ENCODE measurements at places on chromosomes 3 and 15. TPM values are rescaled to one million over a fixed set of nuclear protein-coding genes. Genes with fewer than 3 reads are reported as not detected.

- no peak for DNase-seq
These were observed 62.8 kb upstream of the DCLK3 start for GRCh38 chr3:36827133-36827532.

DNA sequence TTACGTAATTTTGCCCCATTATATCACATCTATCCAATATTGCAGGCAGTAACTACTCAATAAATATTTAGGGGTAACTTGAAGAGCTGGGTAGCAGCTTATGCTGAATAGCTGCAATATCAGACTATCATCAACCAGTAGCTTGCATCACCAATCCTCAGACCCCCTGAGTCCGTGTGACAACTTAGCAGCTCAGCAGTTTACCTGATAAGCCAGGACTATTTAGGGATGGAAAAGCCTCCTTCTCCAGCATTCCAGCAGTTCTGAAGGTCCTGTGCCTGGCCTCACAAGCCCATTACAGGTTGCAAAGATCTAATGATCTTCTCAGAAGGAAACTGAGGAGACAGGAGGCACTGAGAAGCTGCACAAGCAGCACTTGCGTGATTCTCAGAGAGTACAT lies 32.9 kb downstream of the RORA start:
- DNase-seq, result no peak

- no peak for DNase-seq
These were observed 14.9 kb upstream of the CRABP1 start for GRCh38 chr15:78325092-78325843.

DNA sequence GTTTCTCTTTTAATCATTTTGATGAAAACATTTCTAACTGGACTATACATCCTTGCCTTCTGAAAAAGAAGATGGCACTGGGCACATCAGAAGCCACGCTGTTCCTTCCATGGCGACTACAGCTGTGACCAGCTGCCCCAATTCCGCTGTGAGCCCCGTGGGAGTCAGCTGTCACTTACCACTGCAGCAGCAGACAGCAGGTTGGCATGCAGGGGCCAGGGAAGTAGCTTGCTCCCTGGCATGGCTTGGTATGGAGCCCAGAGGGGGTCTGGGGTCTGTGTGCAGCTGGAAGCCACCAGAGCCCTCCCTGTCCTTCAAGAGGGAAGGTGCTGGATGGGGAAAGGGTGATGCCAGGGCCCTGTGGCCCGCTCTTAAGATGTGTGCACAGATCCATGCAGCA lies 4.5 kb upstream of the ZXDC start:
- DNase-seq, result no peak

- no peak for DNase-seq
These were observed 6.8 kb upstream of the MFSD1 start for GRCh38 chr3:158794936-158795518.

DNA sequence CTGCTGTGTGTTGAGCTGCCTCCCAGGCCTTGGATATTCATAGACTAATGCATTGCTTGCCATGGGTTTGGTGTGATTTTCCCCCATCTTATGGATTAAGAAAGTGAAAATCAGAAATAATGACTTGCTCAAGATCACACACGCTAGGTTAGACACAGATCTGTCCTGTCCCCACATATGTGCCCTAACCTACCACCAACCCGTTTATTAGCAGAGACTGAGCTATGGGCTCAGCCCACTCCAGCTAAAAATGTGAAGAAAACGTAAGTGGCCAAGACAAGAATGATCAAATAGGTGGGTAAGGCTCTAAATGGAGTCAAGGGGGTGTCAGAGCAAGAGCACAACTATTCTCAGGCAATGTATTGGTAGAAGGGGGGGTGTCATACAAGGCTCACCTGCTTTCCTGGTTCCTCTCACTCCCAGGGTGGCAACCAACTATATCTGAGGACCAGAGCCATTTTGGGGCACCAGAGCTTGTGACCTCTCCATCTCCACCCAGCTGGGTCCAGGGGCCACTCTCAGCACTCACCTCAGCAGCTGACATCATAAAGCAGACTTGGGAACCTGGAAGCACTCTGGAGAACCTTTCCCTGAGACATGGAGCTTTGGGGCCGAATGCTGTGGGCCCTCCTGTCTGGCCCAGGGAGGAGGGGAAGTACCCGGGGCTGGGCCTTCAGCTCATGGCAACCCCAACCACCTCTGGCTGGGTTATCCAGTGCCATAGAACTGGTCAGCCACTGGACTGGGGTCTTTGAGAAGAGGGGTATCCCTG lies 1.4 kb downstream of the HEMK1 start:
- DNase-seq, result no peak

GRCh38 chr15:88397506-88397905 lies 69.7 kb downstream of the MRPL46 start:
- DNase-seq, result no peak

CCDC174 gene
- total RNA-seq, result 40.6 TPM

- DNase-seq, result no peak
These were observed 73.6 kb downstream of the TFG start for GRCh38 chr3:100782906-100783305.

- DNase-seq, result no peak
These were observed 31.8 kb downstream of the TTC14 start for GRCh38 chr3:180633722-180634121.

DNA sequence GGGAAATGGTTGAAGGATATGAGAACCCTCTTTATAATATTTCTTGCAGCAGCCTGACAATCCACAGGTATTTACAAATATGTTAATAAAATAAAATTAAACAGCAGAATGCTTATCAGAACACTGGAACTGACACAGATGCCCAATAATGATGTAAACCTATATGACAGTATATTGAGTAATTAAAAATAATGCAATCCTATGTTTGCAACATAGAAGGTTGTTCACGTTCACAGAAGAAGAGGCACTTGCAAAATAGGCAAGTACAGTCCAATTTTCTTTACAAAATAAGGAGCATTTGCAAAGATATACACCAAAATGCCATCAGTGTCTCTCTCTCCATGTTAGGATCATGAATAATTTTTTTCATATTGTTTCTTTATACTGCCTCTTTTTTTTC lies 397.0 kb upstream of the WNT5A start:
- DNase-seq, result no peak

STRIT1 gene
- not detected for total RNA-seq

DNA sequence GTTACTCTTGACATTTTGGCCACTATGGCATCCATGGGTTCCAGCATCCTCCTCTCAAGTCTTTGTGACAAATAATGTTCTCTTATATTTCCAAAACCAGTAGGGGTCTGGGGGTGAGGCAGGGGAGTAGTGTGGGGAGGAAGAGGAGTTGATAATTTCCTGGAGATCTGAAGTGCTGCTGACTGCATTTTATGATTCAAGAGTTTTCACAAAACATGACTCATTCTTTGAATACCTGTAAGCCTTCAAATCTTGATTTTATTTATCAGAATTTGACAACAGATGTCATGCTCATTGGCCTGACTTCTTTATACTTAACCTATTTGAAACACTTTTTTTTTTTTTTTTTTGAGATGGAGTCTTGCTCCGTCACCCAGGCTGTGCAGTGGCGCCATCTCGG lies 98.8 kb upstream of the PLXND1 start:
- no peak for DNase-seq

DNA sequence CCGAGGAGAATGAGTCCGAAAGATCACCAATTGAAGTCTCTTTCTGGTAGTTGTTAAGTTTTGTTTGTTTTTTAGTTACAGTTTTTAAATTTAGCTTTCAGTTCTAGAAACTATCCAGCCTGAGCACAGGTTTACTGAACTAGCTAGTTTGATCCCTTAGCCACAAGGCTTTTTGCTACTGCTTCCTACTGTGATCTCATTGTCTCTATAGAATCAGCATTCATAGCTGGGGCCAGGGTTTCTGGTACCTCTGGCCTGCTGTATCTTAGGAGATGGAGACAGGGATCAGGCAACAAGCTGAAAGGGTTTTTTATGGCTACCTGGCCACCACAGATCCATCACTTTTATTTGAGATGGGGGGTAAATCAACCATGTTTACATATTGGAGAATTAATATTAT lies 37.0 kb downstream of the GOLM2 start:
- no peak for DNase-seq

- DNase-seq, result no peak
These were observed 108.8 kb downstream of the FAIM start for GRCh38 chr3:138717348-138717747.

- no peak for DNase-seq
These were observed 60.9 kb upstream of the ATP11B start for GRCh38 chr3:182732232-182733015.

MASP1 gene
- not detected for total RNA-seq

- DNase-seq, result no peak
These were observed 81.5 kb upstream of the SLC2A2 start for GRCh38 chr3:171108066-171108465.

DNA sequence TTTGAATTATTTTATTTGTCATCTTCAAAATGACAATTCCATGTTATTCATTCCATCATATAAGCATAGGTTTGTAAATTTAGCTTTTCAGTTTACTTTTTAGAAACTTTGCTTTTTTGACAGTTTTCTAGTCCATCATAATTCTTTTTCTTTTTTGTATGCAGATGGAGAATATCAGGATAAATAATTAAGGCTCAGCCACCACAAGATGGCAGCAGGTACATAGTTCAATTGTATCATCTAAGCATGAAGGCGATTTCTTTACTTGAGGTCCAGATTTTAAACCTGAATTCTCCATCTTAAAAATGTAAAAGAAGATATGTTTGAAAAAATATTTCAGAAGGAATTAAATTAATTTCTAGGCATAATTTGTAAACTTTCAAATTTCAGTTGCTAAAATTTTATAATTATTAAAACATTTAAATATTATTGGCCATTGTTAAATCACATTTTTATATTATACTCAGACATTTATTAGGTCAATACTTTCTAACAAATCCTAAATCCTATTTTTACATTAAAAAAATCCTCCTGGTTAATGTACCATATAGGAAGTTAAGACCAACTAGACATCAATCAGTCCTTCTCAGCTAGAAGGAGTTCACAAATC lies 15.1 kb downstream of the PLSCR5 start:
- peak; percentile 27 for DNase-seq

WNT5A gene
- total RNA-seq, result not detected

RTP3 gene
- total RNA-seq, result not detected

LRRN1 gene
- total RNA-seq, result 7.8 TPM

SPESP1 gene
- 0.64 TPM for total RNA-seq

GRCh38 chr3:178369006-178369405 lies 167.2 kb upstream of the KCNMB2 start:
- no peak for DNase-seq

- DNase-seq, result no peak
These were observed 85.6 kb downstream of the EPHA6 start for GRCh38 chr3:96900031-96900430.

- DNase-seq, result no peak
These were observed 338.1 kb downstream of the GAP43 start for GRCh38 chr3:115961380-115961779.

DNA sequence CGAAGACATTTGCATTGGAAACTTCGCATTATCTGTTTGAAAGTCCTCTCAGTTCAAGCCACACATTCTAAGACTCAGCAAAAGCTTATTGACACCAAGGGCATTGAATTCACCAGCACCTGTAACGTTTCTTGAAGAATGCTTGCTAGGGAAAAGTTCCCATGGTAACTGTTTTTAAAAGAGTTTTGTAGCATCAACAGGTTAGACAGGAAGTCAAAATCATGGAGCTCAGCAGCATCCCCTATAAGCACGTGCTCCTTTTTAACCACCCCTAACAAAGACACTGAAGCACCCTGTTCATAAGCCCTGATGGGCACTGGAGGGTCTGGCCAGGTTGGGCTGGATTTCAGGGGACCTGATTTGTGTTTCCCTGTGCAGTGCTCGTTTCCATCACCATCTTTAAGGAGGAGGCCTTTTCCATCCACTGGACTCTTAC lies 229.7 kb upstream of the BHLHE40 start:
- DNase-seq, result no peak

All from T-cell (primary cell).